ENCODE measurements at places on chromosomes 2 and 18.

DNA sequence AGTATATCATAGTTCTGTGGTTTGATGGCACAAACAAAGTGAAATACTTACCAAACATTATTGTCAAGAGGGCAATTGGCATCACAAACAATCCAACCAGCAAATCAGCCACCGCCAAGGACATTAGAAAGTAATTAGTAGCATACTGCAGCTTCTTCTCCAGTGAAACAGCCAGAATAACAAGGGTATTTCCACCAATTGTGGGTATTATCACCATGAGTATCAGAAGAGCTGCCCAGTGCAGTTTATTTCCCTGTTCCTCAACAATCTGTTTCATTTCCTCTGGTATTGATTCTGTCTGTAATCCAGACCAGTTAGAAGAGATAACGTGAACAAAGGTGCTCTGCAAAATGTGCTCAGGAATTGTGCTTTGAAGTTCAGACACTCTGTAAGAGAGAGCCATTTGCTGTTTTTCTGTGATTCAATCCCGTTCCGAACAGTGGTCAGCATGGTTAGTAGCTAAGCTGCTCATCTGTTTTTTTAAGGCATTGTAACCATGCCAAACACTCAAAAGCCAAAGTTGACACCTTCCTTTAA lies 1.4 kb downstream of the HTR2B start:
- DNase-seq = no peak

DNA sequence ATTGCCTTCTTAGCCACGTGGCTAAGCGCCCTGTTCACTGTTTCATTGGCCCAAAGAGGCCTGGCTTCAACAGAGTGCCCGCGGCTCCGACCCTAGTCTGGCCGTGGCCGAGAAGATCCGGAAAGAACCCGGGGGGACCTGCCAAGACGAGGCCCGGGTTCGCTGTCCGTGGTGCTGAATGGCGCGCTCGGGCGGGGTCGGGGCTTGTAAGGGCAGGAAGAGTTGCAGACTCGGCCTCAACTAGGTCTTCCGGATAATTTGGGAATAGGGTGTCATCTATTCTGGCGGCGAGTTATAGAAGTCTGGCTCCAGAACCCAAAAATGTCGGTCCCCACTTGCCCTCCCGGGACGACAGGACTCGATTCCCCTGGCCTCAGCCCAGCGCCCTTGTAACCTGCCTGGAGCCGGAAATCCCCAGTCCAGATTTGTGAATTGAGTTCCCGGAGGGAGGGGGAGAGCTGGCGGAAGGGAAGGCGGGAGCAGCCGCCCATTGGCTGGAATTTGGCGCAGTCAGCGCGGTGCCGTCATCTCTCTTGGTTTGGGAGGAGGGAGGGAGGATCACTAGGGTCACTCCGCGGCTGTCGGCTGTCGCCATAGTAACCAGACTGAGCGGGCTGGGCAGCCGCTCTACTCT lies 3.5 kb downstream of the CDK5R2 start:
- no peak for DNase-seq

DNA sequence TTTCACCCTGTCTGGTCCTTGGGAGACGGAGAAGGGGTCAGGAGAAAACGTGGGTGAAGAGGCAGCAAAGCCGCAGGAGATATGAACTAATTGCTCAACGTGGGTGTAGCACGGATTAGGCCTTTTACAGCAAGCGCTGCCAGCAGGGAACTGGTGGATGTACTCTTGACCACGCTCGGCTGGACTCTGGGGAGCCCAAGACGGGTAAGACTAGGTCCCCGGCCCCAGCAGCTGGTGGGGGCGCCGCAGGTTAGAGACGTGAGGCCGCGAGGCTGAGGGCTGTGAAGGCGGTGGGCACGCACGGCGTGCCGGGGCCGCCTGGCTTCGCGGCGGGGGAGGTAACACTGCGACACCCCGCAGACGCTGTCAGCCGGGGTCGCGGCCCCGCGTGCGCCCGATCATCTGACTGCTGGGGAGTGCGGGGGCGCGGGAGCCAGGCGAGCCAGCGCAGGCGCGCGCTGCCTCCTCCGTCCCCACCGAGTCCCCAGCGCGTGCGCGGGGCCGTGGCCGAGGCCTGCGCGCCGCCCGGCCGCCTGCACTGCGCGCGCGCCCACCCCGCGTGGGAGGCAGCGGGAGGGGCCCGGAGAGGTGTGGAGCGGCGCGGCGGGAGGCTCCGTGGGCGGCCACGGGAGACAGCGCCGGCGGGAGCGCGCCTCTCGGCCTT lies at the start of gene CLIP4:
TSS of gene CLIP4 (plus strand) at position 470 of the 664 bp plus-strand sequence. CDS start 5,974 bp downstream, outside the sequence.
- DNase-seq = peak; percentile 62

DNA sequence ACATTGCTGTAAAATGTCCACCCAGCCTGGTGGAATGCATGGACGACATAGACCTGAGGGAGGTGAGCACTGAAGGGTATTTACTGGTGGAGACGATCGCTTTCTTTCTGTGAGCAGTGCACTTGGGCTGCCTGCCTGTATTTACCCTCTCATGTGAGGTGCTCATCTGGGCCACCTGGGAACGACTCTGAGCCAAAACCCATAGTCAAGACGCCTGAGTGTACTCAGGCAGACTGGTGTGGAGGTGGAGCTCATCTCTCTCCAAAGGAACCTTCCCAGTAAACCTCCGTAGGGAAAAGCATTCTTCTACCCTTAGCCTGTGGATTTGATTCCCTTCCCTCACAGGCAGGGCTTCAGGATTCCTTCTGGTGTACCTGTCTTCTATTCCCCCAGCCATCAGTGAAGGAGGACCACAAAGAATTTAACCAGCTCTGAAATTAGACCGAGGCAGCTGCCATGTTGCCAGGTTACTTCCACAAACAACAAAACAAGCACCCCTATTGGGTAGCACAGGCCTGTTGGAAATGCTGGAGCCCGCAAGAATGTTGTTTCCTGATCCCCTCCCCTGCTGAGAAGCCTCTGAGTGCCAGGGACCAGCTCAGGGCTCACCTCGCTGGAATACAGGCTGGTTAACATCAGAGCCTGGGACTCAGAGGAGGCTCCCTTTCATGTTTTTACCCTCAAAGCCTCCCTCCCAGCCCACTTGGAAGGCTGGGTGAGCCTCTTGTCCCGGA lies 47.5 kb upstream of the TXNDC2 start:
- DNase-seq = no peak

DNA sequence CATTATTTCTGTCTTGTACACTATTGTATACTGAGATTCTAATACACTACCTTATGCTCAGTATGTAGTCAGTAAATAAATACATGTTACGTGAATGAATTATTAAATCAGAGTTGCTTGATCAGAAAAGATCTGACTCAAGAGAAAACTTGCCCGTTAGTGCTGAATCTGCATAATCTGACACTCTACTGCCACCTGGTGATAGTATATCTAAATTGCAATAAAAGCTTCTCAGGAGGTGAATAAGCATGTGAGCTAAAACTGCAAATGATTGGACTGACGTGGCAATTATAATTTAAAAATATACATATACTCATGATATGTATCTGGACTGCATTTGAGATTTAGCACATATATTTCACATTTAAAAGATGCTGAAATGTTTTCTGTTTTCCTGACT lies 70.4 kb downstream of the KIAA1328 start:
- DNase-seq = peak; percentile 2

- DNase-seq = no peak
Measured at GRCh38 chr2:40210968-40211353, 240.9 kb downstream of the SLC8A1 start.

DNA sequence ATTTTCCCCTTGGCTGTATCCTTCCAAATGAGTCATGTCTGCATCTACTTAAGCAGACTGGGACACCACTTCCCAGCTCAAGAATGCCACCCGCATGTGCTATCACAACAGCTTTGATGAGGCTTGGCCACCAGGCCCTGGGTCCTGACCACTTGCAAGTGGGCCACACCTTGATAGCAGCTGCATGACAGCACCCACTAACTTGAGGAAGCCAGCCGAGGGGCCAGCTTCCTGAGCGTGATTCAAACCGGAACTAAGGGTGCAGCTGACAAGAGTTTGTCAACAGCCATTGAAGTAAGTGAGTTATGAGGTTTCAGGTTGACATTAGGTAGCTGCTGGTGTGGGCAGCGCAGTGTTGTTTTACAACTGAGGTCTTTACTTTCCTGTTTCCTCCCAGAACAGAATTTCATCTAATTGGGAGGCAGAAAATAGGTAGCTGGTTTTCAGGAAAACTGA lies 54.4 kb downstream of the EPHA4 start:
- no peak for DNase-seq

- no peak for DNase-seq
Measured at GRCh38 chr2:137467246-137467862, 496.9 kb upstream of the HNMT start.

DNA sequence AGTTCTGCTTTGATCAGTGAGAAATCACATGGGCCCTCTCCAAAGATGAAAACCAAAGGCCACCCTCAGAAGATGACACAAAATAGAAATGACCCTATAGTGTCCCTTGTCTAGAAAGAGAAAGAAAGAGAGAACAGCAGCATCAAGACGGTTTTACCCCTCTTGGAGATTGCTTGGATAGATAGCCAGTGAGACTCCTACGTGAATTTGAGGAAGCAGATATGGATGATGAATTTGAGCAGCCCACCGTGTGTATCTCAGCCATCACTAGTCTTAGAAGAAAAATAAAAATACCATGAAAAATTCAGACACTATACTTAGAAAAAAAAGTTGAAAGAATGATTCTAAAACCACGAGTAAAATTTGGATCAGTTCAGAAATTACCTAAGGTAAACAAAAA lies 329.1 kb upstream of the CNTNAP5 start:
- DNase-seq = no peak

DNA sequence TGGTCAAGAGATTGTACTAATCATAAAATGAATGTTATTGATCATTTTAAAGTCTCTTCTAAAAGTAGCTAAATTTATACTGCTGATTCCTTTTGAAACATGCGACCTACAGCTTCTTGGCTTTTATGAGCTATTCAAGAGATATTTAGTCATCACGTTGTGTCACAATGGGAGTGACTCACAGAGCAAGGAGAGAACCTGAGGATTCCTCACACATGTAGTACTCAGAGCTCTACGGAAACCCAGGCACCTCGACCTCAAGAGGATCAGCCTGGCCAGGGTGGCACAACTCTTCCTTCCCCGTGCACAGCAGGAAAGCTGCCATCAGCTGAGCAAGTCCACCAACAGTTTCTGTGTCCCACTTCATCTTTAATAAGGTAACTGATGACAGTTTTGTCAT lies at the start of gene DHRS9:
TSS of gene DHRS9 (plus strand) at position 223 of the 400 bp plus-strand sequence. CDS start 12,019 bp downstream, outside the sequence.
- DNase-seq = no peak

DNA sequence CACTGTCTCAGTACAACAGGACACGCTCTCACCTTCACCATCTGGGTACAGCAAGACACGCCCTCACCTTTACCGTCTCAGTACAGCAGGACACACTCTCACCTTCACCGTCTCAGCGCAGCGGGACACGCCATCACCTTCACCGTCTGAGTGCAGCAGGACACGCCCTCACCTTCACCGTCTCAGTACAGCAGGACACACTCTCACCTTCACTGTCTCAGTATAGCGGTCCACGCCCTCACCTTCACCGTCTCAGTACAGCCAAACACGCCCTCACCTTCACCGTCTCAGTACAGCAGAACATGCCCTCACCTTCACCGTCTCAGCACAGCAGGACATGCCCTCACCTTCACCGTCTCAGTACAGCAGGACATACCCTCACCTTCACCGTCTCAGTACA lies 109.9 kb upstream of the CTDP1 start:
- no peak for DNase-seq

DNA sequence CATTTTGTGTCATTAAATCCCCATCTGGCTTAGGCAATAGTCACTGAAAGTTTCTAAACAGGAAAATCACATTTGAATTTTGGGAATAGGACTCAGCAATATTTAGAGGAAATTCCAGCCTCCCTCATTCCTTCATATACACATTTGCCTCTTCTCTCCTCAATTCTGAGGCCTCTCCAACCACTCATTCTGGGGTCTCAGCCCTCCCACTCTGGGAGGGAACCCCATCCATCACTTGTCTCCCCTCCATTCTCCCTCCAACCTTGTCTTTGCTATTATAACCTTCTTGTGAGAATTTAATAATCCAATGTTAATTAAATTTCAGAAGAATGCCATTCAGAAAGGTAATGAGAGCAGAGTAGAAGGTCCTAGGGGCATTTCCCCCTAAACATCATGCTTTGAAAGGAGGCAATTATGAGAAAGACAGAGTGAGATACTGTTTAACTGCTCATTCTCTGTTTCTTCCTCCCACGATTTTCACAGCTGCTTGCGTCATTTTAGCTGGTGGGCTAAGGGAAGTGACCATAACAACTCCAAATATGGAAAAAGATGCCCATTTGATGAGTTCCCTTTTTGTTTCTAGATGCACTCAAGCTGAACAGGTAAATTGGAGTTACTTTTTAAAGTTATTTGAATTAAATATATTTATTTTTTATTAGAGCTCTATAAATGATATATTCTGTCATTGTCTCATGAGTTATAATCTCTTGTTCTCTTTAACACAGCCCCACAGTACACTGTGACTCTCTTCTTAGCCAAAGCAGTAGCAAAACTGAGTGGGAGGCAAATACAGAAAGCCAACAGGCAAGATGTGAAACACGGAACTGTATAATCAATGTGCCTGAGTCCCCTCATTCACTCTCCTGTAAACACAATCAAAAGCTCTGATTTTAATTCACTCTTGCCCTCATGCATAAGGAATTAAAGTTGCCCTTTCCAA lies 135.1 kb downstream of the DLGAP1 start:
- no peak for DNase-seq
